ENCODE measurements at places on chromosomes 16 and 17. TPM values are rescaled to one million over a fixed set of nuclear protein-coding genes. Genes with fewer than 3 reads are reported as not detected.

DNA sequence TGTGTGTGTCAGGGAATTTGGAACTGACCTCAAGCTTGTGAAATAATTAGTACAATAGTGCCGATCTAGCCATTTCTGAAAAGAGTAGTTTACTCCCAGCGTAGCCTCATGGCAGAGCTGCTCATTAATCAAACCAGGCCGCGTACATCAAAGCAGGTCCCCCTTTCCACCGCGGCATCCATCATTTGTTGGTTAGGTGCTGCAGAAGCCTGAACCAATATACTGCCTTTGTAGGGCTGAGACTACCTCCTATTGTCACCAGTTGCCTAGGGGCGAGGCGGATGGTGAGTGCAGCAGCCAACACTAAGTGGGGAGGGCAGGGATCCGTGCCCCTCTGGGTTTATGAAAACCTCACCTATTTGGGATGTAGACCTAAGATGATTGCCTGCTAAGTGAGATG lies 264.1 kb downstream of the TMEM114 start:
- DNase-seq = no peak

ZNF778 gene
- 5.1 TPM for polyA plus RNA-seq

PRDM7 gene
- not detected for polyA plus RNA-seq

DNAI2 gene
- 0.05 TPM for polyA plus RNA-seq

DNA sequence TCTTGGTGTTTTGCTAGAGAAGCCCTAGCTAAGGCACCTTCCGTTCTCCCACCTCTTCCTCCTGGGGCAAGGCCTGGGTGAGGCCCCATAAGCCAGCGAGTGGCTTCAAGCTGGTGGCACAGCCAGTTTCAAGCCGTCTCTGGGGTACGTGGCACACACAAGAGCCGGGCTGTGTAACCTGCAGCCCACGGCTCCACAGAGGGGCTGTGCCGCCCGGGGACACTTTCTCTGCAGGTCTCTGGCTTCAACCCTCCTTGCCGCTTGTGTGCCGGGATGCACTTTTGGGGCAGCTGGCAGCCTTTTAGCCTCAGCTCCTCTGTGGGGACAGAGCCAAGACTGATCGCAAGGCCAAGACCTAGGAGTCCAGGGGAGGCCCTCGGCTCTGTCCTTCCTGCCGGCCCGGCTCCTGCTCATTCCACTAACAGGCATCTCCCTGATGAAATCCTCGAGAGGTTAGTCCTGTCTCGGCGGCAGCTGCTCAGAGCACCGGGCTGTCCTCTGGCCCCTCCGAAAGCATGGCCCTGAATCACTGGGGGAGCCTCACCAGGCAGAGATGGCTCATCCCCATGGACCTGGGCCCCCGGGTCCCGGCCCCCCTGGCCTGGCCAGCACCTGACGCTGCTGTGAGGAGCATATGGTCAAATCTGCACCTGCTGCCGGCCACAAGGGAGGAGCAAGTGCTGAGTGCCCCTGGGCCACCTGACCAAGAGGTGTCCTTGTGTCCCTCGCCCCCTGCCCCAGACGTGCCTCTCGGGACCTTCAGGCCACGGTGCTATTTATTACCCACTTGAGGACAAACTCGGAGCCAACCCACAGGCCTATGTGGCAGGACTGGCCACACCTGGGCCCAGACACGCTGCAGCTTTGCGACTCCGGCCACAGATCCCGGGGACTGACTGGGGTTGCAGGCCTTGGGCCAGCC lies 98.5 kb downstream of the METRNL start:
- DNase-seq = no peak

GRCh38 chr16:69329369-69330285 lies 761 bp downstream of the PDF start:
- DNase-seq = no peak

- peak; percentile 58 for DNase-seq
Measured at GRCh38 chr16:667780-668518, at the start of gene RHOT2. Gene RHOT2, plus strand, starts transcription at chr16:668132. Its CDS starts 68 bp downstream, at chr16:668200.

EXOC3L1 gene
- 3.7 TPM for polyA plus RNA-seq

- no peak for DNase-seq
Measured at GRCh38 chr16:81514568-81515258, 70.1 kb downstream of the CMIP start.

- DNase-seq = no peak
Measured at GRCh38 chr16:28839899-28840298, 6.2 kb downstream of the TUFM start.

CSH2 gene
- polyA plus RNA-seq = not detected

DNA sequence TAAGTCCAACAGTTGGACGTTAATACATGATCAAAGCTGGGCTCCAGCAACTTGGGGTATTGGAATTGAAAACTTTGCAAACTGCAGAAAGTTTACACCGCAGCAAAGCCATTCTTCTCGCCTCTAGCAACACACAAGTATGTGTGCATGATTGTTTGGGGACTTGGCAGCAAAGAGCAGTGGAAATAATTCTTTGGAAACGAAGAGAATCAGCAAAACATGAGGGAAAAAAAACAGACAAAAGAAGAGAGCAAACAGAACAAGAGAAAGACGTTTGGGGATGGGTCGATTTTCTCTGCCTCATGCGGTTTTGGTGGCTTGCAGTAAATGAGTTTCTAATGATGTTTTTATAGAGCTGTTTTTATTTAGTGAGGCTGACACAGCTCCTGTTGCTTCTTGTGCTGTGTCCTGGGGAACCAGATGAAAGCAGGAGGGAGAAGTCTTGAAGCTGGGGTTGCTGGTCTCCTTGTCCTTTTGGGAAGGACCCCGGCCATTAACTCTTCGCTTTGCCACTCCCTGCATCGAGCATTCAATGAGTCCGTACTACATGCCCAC lies 502.9 kb downstream of the GRIN2A start:
- DNase-seq = no peak

DNA sequence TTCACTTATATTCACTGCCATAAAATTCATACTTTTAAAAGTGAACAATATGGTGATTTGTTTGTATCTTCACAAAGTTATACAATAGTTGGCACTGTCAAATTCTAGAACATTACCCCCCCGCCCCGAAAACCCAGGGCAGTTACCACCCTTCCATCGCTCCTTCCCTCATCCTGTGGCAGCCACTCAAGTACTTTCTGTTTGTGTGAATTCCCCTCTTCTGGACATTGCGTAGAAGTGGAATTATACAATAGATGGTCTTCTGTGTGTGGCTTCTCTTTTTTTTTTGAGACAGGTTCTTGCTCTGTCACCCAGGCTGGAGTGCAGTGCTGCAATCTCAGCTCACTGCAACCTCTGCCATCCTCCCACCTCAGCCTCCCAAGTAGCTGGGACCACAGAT lies 58.6 kb downstream of the SPECC1 start:
- no peak for DNase-seq
